ENCODE measurements at places on chromosomes 3 and 15. TPM values are rescaled to one million over a fixed set of nuclear protein-coding genes. Genes with fewer than 3 reads are reported as not detected.
A peak's percentile ranks its signal among the peaks of the same experiment; 100 is the strongest.

The TMEM45A gene
- total RNA-seq: 7.6 TPM

The ATP13A5 gene
- 0.23 TPM for total RNA-seq

The UCN2 gene
- 0.77 TPM for total RNA-seq

The ABI3BP gene
- total RNA-seq: 0.26 TPM

The STRIT1 gene
- not detected for total RNA-seq

The PGBD4 gene
- total RNA-seq: 1.2 TPM

The PLAAT1 gene
- total RNA-seq: 1.7 TPM

The CDHR4 gene
- 1.1 TPM for total RNA-seq

The ITPKA gene
- 4.2 TPM for total RNA-seq

The TMEM40 gene
- total RNA-seq: not detected

The TP63 gene
- total RNA-seq: 1.0 TPM

The SEMA5B gene
- total RNA-seq: 1.1 TPM

DNA sequence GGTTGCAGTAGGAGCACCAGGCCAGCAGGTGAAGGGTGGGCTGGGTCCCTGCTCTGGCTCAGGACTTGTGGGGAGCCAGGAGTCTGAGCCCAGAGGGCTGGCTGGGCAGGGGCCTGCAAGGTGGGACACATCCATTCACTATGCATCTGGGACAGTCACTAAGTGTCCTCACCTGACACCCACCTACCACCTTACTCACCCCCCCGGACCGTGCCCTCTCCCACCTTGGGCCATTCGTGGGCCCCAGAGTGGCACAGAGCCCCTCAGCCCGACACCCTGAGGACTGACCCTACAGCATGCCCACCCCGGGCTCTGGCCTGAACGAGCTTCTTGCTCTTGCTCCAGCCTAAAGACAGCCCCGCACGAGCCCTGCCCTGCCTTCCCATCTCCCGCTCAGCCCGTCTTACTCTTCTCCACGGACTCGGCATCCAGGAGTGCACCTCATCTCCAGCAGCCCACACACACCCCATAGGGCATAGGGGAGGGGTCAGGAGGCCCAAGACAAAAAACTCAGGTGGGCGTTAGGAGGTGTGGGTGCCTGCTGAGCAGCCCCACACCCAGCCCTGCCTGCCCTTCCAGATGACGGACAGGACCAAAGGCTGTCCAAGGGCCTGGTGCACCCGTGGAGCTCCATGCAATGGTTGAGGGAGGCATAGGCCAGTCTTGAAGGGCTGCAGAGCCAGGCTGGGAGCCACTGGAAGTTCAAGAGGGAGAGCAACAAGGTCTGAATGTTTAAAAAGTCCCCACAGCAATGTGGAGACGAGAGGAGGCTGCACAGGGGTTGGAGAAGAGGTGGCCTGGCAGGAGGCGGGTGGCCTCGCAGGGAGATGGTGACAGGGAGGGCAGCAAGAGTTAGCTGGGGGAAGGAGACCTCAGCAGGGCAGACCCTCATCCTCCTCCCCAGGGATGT, 27.0 kb downstream of the PTH1R start:
- H3K27me3 ChIP-seq: peaks cover 7% of the 10 kb centered on the region
- H3K4me3 ChIP-seq: no peak overlapping the region
- DNase-seq: no peak
- H3K4me1 ChIP-seq: peaks cover 5% of the 10 kb centered on the region

DNA sequence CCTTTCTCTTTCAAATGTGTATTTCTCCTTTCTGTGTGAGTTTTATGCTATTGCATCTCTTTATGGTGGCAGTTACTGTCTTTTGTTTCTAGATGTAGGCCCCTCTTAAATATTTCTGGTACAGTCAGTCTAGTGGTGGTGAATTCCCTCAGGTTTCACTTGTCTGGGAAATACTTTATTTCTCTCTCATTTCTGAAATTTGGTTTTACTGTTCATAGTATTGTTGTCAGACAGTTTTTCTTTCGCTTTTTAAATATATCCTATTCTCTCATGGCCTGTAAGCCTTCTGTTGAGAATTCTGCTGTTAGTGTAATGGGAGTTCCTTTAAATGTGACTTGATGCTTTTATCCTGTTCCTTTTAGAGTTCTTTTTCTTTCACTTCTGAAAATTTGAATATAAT, 874.0 kb downstream of the PLOD2 start:
- H3K4me1 ChIP-seq: peaks cover 3% of the 10 kb centered on the region
- H3K4me3 ChIP-seq: no peak overlapping the region
- no peaks in the 10 kb centered on the region for H3K27me3 ChIP-seq
- DNase-seq: no peak
- no peak overlapping the region for H3K27ac ChIP-seq
- no peaks in the 10 kb centered on the region for H3K36me3 ChIP-seq

DNA sequence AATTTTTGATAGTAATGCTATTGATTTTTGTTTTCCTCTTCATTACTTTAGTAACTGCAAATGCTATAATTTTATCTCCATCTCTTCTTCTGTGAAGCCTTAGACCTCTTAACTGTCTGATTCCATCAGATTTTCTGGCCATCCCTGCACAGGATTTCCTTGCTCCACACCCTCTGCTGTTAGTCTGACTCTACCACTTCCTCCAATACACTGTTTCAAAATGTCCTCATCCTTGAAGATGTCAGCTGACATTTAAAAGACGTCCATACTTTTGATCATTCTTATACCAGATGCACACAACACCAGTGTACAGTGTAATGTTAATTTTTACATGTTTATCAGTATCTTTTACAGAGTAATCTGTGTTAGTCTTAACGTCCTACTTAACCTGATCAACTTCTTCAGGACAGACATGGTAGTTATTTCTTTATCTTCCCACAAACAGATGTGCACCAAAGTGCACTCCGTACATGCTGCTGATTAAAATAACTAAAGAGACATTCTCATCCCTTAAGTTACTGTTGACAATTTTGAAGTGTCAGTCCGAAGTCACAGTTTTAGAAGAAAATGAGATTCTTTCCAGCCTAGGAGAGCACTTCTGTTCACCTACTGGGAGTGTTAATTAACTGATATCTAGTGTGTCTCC, 102.4 kb upstream of the RASGRP1 start:
- no peaks in the 10 kb centered on the region for H3K27me3 ChIP-seq
- H3K27ac ChIP-seq: no peak overlapping the region
- H3K36me3 ChIP-seq: no peaks in the 10 kb centered on the region
- no peak overlapping the region for H3K4me3 ChIP-seq

- no peak for DNase-seq
- no peaks in the 10 kb centered on the region for H3K4me1 ChIP-seq
- H3K4me3 ChIP-seq: no peak overlapping the region
- no peak overlapping the region for H3K27ac ChIP-seq
- H3K27me3 ChIP-seq: no peaks in the 10 kb centered on the region
Measured at GRCh38 chr3:197835509-197835908, 44.5 kb downstream of the LRCH3 start.

- peaks cover 10% of the 10 kb centered on the region for H3K36me3 ChIP-seq
- peaks cover 6% of the 10 kb centered on the region for H3K27me3 ChIP-seq
- H3K4me3 ChIP-seq: no peak overlapping the region
Measured at GRCh38 chr15:72785432-72785831, 1.9 kb upstream of the ADPGK start.

GRCh38 chr3:53188136-53188685, 27.2 kb downstream of the PRKCD start:
- peaks cover 5% of the 10 kb centered on the region for H3K27me3 ChIP-seq
- H3K4me1 ChIP-seq: peaks cover 10% of the 10 kb centered on the region
- H3K27ac ChIP-seq: no peak overlapping the region
- DNase-seq: no peak
- no peak overlapping the region for H3K4me3 ChIP-seq

DNA sequence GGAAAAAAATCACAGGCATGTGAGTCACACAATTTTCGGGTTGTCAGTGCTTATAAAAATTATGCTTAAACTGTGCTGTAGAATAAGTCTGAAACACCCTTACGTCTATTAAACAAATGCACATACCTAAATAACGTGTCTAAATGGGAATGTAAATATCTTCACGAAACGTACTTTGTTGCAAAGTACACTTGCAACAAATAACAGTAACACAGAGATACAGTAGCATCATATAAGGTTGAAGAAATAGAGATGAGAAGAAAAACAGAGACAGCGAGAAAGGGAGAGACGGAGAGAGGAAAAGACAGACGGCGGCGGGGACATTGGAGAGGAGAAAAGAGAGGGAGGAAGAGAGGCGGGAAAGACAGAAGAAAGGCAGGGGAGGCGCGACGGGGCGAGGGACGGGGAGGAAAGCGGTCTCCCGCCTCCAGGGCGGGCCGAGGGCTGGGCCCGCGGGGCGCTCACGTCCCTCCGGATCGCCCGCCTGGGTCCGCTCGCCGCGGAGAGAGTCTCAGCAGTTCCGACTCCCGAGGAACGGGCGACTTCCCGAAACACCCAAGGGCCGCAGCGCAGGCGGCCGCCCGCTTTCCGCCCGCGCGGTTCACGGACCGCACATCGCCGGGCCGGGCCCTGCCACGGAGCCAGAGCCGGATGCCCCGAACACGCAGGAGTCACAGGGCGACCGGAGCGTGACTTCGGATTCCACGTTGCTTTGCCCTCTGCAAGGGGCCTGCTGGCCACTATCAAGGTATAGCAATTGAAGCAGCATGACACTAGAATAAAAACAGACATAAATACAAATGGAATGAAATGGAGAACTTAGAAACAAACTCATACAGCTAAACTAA, 153.4 kb downstream of the LMLN start:
- no peaks in the 10 kb centered on the region for H3K4me1 ChIP-seq
- peak overlapping the region; percentile 47 for H3K4me3 ChIP-seq
- no peaks in the 10 kb centered on the region for H3K36me3 ChIP-seq

GRCh38 chr3:16720367-16720940, 115.2 kb upstream of the DAZL start:
- H3K4me3 ChIP-seq: no peak overlapping the region
- H3K27me3 ChIP-seq: peaks cover 2% of the 10 kb centered on the region
- H3K36me3 ChIP-seq: no peaks in the 10 kb centered on the region
- no peaks in the 10 kb centered on the region for H3K4me1 ChIP-seq
- DNase-seq: no peak

GRCh38 chr15:70967646-70968045, 75.0 kb downstream of the LRRC49 start:
- no peak overlapping the region for H3K27ac ChIP-seq
- no peaks in the 10 kb centered on the region for H3K36me3 ChIP-seq
- H3K4me3 ChIP-seq: no peak overlapping the region
- H3K4me1 ChIP-seq: no peaks in the 10 kb centered on the region
- H3K27me3 ChIP-seq: no peaks in the 10 kb centered on the region

DNA sequence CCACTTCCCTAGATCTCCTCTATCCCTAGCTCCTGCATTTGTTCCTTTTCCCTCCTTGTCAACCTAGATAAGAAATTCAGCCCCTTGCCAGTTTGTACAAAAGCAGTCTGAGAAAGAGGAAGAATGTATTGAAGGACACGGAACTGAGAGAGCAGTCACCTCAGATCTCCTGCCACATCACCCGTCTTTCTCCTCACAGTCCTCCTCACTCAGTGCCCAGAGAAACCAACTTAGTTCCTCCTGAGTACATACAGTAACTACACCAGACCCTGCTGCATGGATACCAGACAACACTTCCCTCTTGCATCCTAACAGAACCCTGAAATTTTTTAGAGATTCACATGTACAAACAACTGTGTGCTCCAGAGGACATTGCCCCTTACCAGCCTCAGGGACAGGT, 563.6 kb upstream of the ADAMTS9 start:
- H3K4me1 ChIP-seq: peaks cover 11% of the 10 kb centered on the region
- peaks cover 8% of the 10 kb centered on the region for H3K36me3 ChIP-seq
- H3K4me3 ChIP-seq: no peak overlapping the region
- no peak for DNase-seq
- H3K27ac ChIP-seq: no peak overlapping the region

- peaks cover under 1% of the 10 kb centered on the region for H3K27me3 ChIP-seq
- no peak overlapping the region for H3K4me3 ChIP-seq
- peaks cover 18% of the 10 kb centered on the region for H3K4me1 ChIP-seq
- no peaks in the 10 kb centered on the region for H3K36me3 ChIP-seq
- H3K27ac ChIP-seq: no peak overlapping the region
- DNase-seq: peak; percentile 0
Measured at GRCh38 chr15:101043911-101044624, 124.9 kb downstream of the LRRK1 start.

DNA sequence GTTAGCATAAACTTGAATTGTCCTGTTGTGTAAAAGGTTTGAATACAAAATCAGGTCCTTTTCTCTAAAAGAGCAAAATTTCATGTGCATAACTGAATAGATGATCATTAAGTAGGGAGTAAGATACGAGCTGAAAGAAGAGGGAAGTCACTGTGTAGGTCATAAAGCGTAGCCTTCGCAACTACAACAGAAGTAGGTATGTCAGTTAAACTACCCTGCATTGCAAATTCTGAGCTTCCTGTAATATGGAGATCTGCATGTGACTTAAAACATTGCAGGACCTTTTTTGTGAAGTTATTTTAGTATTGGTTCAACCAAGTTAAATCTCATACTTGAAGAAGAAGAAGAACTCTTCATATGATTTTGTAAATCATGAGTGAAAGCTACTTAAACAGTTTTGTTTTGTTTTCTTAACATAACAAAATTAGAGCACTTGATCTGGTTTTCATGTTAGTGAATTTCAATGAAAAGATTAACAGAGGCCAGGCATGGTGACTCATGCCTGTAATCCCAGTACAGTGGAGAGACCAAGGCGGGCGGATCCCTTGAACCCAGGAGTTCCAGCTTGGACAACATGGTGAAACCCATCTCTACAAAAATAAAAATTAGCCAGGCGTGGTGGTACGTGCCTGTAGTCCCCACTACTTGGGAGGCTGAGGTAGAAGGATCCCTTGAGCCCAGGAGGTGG, 26.4 kb downstream of the ARMC8 start:
- H3K36me3 ChIP-seq: no peaks in the 10 kb centered on the region
- H3K27ac ChIP-seq: no peak overlapping the region
- no peak for DNase-seq
- H3K4me1 ChIP-seq: peaks cover 4% of the 10 kb centered on the region

GRCh38 chr3:12501360-12502020, 17.2 kb downstream of the TSEN2 start:
- peaks cover 1% of the 10 kb centered on the region for H3K27me3 ChIP-seq
- H3K27ac ChIP-seq: no peak overlapping the region
- H3K36me3 ChIP-seq: peaks cover 17% of the 10 kb centered on the region
- H3K4me3 ChIP-seq: no peak overlapping the region
- H3K4me1 ChIP-seq: no peaks in the 10 kb centered on the region

GRCh38 chr15:66276546-66276945, 16.8 kb upstream of the DIS3L start:
- no peak overlapping the region for H3K4me3 ChIP-seq
- H3K27me3 ChIP-seq: no peaks in the 10 kb centered on the region
- H3K36me3 ChIP-seq: no peaks in the 10 kb centered on the region
- H3K27ac ChIP-seq: no peak overlapping the region

GRCh38 chr3:13112521-13113345, 39.5 kb upstream of the IQSEC1 start:
- H3K27ac ChIP-seq: no peak overlapping the region
- H3K4me3 ChIP-seq: no peak overlapping the region
- H3K36me3 ChIP-seq: peaks cover 3% of the 10 kb centered on the region
- no peak for DNase-seq
- H3K4me1 ChIP-seq: peaks cover 11% of the 10 kb centered on the region
- H3K27me3 ChIP-seq: peaks cover 9% of the 10 kb centered on the region

DNA sequence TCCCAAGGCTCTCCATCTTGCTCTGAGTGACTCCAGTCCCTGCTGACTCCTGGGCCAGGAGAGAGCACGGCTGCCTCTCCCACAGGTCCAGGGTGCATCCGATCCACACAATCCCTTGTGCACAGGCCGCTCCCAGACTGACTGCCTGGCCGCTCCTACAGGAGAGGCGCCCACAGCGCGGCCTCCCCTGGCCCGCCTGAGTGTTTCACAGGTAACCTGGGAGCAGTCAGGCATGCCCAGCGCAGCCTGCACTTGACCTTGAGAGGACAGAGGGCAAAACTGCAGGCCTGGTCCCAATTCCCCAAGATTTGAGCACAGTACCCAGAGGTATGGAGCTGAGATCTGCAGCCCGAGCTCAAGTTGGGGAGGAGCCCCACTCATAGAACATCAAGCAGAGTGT, 490.2 kb downstream of the CNTN6 start:
- H3K36me3 ChIP-seq: no peaks in the 10 kb centered on the region
- H3K27me3 ChIP-seq: peaks cover 4% of the 10 kb centered on the region
- no peaks in the 10 kb centered on the region for H3K4me1 ChIP-seq
- no peak overlapping the region for H3K4me3 ChIP-seq
- no peak for DNase-seq

Measured in endothelial cell (in vitro differentiated cells).